ENCODE measurements at places on chromosomes 7 and 10.

GRCh38 chr10:26780793-26781601, 79.8 kb downstream of the ABI1 start:
- no peak for DNase-seq

DNA sequence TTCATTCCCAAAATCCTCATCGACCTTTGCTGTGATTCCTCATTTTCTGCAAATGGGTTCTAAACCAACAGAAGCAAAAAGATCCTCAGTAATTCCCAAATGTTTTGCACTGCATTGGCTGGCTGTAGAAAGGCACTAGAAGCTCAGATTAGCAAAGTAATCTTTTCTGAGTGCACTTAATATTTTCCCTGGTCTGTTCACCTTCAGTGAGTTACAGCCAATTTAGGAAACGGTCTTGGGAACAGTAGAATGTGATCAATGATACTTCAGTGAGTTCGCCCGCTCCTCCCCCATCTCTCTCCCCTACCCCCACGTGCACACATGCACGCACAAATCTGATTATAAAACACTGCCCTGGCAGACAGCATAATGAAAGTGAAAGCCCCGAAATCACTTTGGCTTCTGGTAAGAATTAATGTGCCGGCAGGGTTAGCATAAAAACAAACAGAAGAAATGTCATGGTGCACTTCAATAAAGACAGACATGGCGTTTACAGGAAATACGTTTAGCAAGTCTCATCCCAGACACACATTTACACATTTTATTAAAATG, 201.3 kb upstream of the CDCA7L start:
- no peak for DNase-seq

- no peak for DNase-seq
Measured at GRCh38 chr10:123559823-123560092, 106.4 kb upstream of the GPR26 start.

DNA sequence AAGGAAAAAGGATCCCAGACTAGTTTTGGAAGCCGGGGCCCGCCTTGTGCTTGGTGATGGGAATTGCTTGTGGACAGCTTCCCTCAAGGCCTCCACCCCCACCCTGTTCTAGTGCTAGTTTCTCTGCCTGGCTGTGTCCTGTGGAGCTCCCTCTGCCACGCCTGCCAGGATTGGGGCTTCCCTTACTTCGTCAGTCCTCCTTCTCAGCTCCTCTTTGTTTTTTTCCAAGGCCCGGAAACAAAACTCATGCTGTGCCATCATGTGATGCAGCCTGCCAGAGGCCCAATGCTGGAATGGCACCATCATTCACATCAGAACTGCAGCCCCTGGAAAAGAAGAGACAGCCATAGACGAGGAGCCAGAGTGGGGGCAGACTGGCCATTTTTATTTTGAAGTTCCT, 11.2 kb downstream of the YKT6 start:
- DNase-seq = no peak

GRCh38 chr10:16458166-16458955, 21.6 kb downstream of the PTER start:
- DNase-seq = no peak

DNA sequence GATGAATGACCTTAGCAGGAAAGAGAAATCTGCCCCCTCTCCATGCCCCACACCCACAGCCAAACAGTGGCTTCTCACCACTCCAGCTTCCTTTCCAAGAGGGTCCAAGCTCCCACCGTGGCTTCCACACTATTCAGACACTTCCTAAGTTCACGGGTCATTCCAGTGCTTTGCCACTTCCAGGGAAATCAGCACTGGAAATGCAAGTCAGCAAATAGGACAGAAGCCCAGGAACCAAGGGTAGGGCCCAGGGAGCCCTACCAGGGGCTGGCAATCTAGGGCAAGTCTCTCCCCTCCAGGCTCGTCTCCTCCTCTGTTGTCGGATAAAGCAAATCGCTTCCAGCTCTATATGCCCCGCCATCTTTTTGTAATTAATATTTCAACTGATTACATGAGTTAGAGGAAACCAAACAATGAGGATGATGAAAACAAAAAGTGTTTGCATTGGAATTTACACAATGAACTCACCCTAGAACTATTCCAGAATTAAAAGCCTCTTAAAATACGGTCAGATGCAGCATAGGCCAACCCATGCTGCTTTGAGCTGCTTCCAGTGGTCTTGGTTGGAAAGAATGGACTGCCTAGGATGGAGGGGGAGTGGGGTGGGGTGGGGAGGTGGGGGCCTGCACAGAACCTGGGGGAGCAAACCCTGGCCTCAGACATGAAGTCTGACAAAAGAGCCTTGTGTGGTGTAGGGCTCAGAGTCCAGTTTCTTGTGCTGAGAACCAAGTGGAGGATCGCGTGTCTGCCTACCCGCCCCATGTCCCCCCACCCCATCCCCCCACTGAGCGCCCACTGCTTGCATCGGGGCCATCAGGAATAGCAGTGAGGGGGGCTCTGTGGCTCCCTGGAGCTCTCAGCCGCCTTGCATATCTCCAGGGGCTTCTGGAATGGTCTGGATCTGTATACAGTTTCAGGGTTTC, 74.6 kb upstream of the CPXM2 start:
- no peak for DNase-seq

- no peak for DNase-seq
Measured at GRCh38 chr10:128596906-128597305, 470.7 kb upstream of the MKI67 start.

GRCh38 chr10:78458983-78459638, 425.4 kb downstream of the RPS24 start:
- DNase-seq = no peak

DNA sequence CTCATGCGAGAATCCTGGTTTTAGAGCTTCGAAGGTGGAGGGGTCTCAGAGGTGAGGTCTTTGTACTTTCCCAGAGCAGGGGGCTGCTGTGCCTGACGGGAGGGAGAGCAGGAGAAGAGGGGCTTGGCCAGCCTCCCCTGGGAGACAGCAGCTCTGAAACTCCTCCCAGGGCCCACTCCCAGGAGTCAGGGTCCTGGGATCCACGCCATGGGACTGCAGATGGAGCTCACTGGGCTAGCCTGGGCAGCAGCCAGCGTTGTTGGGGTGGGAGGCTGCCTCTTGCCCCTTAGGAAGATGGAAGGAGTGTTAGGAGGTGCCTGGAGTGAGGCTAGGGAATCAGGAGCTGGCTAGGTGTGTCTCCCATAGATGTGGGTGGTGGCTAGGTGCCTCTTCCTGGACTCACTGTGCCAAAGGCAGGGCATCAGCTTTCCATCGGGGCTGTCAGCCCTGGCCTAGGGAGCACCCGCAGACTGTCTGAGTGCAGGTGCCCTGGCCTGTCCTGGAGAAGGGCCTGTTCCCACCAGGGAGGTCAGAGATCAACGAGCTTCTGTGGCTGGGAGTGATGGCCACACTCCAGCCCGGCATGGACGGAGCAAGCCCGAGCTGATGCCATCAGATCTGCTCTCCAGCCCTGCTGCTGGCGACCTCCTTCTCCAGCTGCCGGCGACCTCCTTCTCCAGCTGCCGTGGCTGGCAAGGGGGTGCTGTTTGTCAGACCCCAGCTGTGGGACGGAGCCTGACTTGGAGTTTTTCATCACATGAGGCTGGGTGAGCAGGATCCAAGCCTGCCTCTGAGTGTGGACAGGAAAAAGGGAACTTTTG, 111.3 kb downstream of the PTPN20 start:
- DNase-seq = no peak

Measured in stimulated activated CD8-positive, alpha-beta memory T cell treated with anti-CD3 and anti-CD28 coated beads, Interleukin-4, amount 100 ng/mL, for 1 hour (primary cell).